Fibroblast of skin of right biceps (primary cell): ENCODE measurements at places on chromosomes 16 and 17.

GRCh38 chr16:87527055-87527724 lies 34.4 kb upstream of the ZCCHC14 start:
- no peak for DNase-seq

- DNase-seq, result no peak
Observed at GRCh38 chr16:68272507-68273209, 8.3 kb downstream of the SLC7A6 start.

GRCh38 chr16:27243725-27244362 lies 24.7 kb downstream of the NSMCE1 start:
- no peak for DNase-seq

DNA sequence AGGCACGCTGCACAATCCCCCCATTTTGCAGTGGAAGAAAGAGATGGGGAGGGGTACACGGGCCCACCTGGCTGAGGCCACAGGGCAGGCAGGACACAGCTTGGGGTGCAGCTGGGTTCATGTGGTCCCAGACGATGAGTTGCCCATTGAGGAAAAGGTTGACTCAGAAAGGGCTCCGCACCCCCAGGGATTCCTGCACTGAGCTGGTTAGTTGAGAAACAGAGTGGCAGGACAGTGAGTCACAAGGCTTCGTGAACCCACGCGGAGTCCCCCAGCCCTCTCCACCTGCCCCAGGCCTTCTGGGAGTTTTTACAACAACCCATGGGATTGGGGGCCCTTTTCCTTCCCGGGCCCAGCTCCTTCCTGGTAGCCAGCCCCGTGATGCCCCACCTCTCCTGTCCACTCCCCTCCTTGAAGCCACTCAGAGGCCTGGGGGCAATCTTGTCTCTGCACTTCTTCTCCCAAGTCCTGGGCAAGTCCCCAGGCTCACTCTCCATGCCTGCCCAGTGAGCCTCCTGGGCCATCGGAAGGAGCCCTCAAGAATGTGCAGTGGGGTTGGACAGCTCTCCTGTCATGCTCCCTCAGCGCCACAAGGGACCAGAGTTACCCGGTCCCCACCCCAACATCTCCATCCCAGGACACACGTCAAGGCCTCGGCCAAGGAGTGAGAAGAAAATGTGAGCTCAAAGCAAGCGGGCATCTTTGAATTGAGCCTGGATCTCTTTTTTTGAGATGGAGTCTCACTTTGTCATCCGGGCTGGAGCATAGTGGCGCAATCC lies 251.2 kb downstream of the PARN start:
- DNase-seq, result peak; percentile 77

GRCh38 chr16:66802159-66802558 lies 775 bp upstream of the TERB1 start:
- DNase-seq, result no peak

DNA sequence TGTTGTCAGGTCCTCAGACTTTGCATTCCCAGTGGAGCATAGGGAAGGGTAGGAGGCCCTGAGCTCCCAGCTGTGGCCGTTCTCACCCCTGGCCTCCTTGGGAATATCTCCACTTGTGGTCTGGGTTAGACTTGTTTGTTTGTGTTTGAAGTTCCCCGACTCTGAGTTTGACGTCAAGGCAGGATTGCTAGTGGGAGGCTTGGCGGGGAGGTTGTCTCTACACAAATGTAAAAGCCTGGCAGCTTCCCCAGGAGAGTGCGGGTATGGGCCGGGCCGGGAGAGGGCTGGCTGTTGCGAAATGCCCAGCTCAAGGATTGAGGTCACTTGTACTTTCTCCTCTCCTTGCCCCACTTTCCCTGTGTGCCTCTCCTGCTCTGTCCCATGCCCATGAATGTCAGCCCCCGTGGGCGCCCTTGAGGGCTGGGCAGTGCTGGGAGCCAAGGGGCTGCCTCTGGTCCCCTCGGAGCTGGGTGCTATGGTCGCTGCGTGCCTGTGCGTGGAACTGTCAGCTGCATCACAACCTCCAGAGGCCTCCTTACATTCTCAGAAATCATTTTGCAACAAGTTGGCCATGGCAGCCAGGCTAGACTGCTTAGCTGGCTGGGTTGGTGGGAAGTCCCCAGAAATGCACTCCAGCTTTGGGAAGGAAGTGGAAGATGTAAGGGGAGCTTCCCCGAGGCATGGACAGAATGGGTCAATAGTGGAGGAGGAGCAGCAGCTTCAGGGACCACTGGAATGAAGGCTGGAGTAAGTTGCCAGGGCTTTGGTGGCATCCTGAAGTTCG lies 84.3 kb downstream of the KSR1 start:
- DNase-seq, result peak; percentile 81
